ENCODE measurements at places on chromosomes 11 and 22. TPM values are rescaled to one million over a fixed set of nuclear protein-coding genes. Genes with fewer than 3 reads are reported as not detected.

GRCh38 chr22:26245001-26245400, 75.7 kb downstream of the SEZ6L start:
- H3K4me1 ChIP-seq = no peaks in the 10 kb centered on the region
- H3K36me3 ChIP-seq = no peaks in the 10 kb centered on the region
- no peak overlapping the region for H3K27ac ChIP-seq
- H3K27me3 ChIP-seq = no peaks in the 10 kb centered on the region
- DNase-seq = no peak

Gene OSM
- total RNA-seq = not detected

DNA sequence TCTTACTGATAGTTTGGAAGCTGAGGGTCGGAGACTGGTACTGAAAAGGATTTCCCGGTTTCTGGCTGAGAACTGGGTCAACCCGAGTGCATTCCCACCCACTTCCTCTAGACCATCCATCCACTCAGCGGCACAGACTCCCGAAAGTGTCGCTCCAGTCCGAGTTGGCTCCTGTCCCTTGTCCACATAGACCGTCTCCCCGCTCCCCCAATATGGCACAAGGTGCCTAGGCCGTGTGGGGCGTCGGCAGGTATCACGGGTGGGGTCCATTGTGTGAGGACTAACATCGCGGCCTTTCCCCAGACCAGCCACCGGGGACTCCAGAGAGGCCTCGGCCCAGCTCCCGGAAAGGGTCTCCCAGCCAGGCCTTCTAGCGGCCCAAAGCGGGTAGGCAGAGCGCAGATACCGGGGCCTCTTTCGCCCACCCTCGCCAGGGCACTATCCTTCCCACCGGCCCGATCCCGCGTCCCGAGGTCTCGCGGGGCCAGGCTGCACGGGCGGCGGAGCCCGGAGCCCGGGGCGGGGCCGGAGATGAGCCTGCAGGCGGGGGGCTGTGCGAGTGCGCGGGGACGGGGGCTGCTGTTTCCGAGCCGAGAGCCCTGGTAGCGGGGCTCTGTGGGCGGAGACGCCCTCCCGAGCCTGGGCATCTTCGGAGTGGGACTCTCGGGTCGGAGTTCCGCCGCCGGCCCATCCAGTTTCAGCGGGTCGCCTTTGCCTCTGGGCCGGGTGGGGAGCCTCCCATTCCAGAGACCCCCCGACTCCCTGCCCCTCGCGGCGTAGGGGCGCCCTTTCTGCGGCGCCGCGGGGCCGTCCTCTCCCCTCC, 21.1 kb downstream of the SERPINH1 start:
- H3K27me3 ChIP-seq = no peaks in the 10 kb centered on the region
- H3K4me1 ChIP-seq = peaks cover 20% of the 10 kb centered on the region
- peak overlapping the region; percentile 55 for H3K27ac ChIP-seq
- H3K36me3 ChIP-seq = no peaks in the 10 kb centered on the region
- peak; percentile 78 for DNase-seq
- peak overlapping the region; percentile 45 for H3K4me3 ChIP-seq

- no peak for DNase-seq
- H3K4me3 ChIP-seq = no peak overlapping the region
- H3K27me3 ChIP-seq = peaks cover 10% of the 10 kb centered on the region
- H3K36me3 ChIP-seq = no peaks in the 10 kb centered on the region
Observed at GRCh38 chr11:112558691-112559090, 298.0 kb upstream of the PLET1 start.

- H3K36me3 ChIP-seq = no peaks in the 10 kb centered on the region
- H3K27me3 ChIP-seq = no peaks in the 10 kb centered on the region
- H3K4me3 ChIP-seq = no peak overlapping the region
- no peaks in the 10 kb centered on the region for H3K4me1 ChIP-seq
Observed at GRCh38 chr22:48340191-48340590, 1487.5 kb downstream of the BRD1 start.

DNA sequence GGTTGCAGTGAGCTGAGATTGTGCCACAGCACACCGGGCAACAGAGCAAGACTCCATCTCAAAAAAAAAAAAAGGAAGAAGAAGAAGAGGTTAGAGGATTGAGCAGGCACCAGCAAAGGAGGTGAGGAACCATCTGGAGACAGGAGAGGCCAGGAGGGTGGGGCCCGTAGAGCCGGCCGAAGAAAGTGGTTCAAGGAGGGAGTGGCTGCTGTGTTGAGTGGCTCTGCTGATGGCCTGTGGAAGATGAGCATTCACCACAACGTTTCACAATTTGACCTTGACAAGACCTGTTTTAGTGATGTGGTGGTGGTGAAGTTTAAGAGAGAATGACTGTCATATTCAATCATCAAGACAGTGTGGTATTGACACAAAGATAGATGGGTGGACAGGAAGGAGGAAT, 6.8 kb upstream of the CTSD start:
- H3K27me3 ChIP-seq = no peaks in the 10 kb centered on the region
- H3K27ac ChIP-seq = no peak overlapping the region
- no peaks in the 10 kb centered on the region for H3K36me3 ChIP-seq
- no peak overlapping the region for H3K4me3 ChIP-seq

Gene SCGB2A2
- total RNA-seq = not detected

- peaks cover 7% of the 10 kb centered on the region for H3K4me1 ChIP-seq
- no peak overlapping the region for H3K4me3 ChIP-seq
- H3K27me3 ChIP-seq = no peaks in the 10 kb centered on the region
Observed at GRCh38 chr22:37771702-37772427, 35.9 kb upstream of the GCAT start.

GRCh38 chr11:36074941-36075431, 131.1 kb downstream of the LDLRAD3 start:
- H3K4me1 ChIP-seq = peaks cover 12% of the 10 kb centered on the region
- no peaks in the 10 kb centered on the region for H3K27me3 ChIP-seq
- no peak overlapping the region for H3K27ac ChIP-seq
- DNase-seq = no peak
- no peak overlapping the region for H3K4me3 ChIP-seq
- no peaks in the 10 kb centered on the region for H3K36me3 ChIP-seq

All from K562 (cell line).